Fibroblast of the aortic adventitia (primary cell): ENCODE measurements at places on chromosomes 5 and 9.

GRCh38 chr5:159402311-159402710 lies 72.0 kb upstream of the IL12B start:
- DNase-seq, result no peak

GRCh38 chr5:71907608-71908145 lies 188.6 kb downstream of the CARTPT start:
- no peak for DNase-seq

DNA sequence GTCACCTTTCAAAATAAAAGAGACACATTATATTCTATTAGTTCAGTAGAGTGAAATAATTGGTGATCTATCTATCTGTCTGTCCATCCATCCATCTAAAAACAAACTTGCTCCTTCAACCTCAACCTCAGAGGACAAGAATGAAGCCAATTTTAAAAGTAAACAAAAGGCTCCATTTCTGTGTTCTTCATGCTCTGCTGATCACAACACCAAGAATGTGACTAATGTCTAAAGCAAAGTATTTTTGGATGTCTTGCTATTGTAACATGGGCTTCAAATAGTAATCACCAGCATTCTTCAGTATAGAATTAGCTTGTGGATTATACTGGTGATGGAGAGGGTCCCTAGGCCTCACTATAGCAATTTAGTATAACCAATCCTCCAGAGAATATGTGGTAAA lies 1304.4 kb downstream of the MAT2B start:
- no peak for DNase-seq

- DNase-seq, result no peak
Measured at GRCh38 chr9:3696368-3696767, 170.6 kb upstream of the RFX3 start.

GRCh38 chr9:112337547-112337946 lies 4.1 kb upstream of the PTBP3 start:
- no peak for DNase-seq

GRCh38 chr5:78573318-78573717 lies 75.3 kb downstream of the LHFPL2 start:
- DNase-seq, result no peak

GRCh38 chr5:95923918-95924544 lies 37.6 kb downstream of the ELL2 start:
- DNase-seq, result no peak

- no peak for DNase-seq
Measured at GRCh38 chr9:32741706-32742105, 41.6 kb upstream of the TMEM215 start.

- no peak for DNase-seq
Measured at GRCh38 chr9:96051423-96051822, 175.9 kb downstream of the ERCC6L2 start.

GRCh38 chr9:34025062-34025461 lies 23.6 kb downstream of the UBAP2 start:
- peak; percentile 66 for DNase-seq

DNA sequence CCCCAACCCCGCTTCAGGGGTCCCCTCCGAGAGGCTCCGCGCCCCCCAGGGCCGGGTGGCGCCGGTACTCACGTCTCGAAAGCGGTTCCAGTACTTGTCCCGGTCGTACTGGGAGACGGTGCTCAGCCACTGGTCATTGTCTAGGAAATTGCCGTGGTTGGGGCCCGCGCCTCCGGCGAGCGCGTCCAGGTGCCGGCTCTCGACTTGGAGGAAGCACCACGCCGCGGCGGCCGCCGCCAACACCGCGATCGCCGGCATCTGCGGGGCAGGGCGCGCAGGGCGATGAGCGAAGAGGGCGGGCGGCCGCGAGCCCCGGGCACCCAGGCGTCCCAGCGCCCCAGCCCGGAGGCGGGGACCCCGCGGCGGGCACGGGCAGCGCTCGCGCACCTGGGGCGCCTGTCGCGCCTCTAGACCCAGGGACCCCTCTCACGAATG lies 808 bp downstream of the SPOCK1 start:
- peak; percentile 32 for DNase-seq

DNA sequence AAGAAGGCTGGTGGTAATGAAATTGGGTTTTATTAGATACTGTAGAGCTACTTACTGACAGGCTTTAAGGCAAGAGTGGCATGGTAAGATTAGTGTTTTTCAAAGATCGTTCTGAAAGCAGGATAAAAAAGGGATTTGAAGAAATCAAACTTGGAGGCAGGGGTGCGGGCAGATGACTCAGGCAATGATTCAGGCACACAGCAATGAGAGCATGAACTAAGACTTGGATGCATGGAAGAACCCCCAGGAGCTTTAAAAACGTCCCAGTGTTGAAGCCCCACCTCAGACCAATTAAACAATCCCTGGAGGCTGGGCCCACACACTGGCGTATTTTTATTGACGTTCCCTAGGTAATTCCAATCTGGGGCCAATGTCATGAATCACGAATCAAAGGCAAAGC lies 102.5 kb downstream of the SREK1 start:
- peak; percentile 31 for DNase-seq

GRCh38 chr5:113152380-113152740 lies 175.8 kb downstream of the DCP2 start:
- no peak for DNase-seq

DNA sequence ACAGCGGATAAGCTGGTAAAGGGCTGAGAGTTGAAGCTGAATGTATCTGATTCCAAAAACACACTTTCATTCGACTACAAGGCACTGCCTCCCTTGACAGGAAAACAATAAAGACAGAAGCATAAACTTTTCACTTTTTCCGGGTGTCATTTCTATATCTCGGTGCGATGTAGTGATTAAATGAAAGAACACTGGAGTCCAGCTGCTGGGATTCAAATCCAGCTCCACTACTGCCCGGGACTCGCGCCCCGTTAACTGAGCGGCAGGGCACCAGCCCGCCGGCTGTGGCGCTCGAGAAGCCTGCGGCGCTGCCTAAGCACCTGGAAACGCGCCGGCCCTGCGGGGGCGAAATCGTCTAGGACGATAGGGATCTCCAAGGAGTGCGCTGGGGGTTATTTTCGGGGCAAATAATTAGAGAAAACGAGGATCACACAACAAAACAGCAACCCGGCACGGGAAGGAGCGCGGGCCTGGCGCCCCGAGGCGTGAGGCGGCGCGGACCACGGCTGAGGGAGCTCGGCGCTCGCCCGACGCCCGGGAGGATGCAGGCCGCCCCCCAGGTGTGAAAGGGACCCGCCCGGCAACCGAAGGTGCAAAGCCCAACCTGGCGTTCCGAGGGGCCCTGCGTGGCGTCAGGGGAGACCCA lies 837 bp downstream of the UIMC1 start:
- DNase-seq, result peak; percentile 54

DNA sequence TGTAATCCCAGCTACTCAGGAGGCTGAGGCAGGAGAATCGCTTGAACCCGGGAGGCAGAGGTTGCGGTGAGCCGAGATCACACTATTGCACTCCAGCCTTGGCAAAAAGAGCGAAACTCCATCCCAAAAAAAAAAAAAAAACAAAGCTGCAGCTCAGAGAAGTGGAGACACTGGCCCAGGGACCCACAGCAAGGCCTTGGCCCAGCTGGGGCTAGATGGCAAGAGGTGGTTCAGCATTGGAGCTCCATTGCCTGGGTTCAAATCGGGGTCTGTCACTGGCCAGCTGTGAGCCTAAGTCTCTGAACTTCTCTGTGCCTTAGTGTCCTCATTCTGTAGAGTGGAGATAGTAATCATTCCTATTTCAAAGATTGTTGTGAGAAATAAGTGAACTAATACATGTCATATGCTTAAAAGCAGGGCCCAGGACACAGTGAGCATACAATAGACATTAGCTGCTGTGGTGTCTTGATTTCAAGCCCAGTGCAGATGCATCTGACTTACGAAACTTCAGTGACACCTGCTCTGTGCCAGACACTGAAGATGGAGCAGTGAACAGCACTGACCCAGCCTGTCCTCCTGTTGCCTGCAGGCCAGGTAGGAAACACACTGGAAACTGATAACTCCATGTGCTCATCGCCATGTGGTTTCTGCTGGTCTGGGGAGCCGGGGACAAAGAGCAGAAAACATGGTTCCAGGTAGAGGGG lies 127.7 kb downstream of the C9orf50 start:
- DNase-seq, result no peak

GRCh38 chr5:158478139-158478538 lies 619.2 kb upstream of the CLINT1 start:
- no peak for DNase-seq

DNA sequence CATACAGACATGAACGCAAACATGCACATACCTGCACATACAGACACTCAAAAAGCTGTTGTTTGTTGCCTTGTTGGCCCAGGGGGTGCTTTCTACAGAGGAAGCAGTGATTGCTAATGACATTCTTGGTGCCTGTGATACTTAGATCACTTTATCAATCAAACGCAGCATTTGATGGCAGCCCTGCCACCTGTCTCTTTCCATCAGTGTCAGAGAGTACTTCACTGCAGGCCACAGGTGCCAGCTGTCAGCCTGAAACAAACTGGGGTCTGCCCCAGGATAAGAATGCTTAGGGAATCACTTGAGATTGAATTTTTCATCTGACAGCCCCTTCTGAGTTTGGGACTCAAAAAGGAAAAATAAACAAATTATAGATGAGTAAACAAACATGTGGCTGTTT lies 388.9 kb upstream of the SGCD start:
- no peak for DNase-seq

GRCh38 chr9:137358126-137358525 lies 56.1 kb upstream of the NRARP start:
- no peak for DNase-seq

- no peak for DNase-seq
Measured at GRCh38 chr5:1515921-1516571, 7.7 kb downstream of the LPCAT1 start.

GRCh38 chr9:97697837-97698236 lies 697 bp upstream of the XPA start:
- no peak for DNase-seq

DNA sequence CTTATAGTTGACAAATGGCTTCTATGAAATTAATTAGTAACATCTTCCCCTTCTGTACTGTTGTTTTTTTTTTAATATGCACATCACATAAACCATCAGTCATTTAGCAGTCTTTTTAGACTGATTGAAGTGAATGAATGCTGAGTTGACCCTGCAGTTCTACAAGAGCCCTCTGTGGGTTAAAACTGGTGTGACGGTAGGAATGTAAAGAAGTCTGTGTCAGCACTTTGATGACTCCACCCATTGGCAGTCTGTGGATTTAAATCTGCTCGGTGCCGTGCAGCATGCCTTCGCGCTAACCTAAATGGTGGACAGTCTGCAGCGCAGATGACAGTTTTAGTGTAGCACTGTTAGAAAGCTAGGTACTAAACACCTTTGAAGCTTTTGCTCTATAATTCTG lies 3.1 kb downstream of the GTF3C4 start:
- DNase-seq, result peak; percentile 59

DNA sequence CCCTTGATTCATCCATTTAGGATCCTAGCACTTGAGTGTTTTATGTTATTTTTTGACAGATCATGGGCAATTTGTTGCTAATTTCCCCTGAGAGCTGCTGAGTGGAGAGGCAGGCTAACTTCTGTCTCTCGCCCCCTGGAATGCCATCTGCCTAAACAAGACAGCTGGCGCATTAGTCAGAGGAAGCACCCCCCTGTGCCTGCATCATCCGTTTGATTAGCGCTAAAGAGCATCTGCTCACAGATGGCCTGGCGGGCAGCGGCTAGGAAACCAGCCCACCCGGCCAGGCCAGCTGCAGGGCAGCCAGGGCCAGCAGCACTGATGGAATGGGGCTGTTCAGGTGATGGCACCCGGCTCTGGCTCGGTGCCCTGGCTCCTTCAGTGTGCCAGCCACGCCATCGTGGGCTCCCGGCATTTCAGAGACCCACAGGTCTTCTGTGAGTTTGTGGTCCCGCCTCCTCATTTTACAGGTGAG lies 22.9 kb upstream of the ASS1 start:
- no peak for DNase-seq

GRCh38 chr9:107584944-107585343 lies 95.4 kb upstream of the KLF4 start:
- no peak for DNase-seq

DNA sequence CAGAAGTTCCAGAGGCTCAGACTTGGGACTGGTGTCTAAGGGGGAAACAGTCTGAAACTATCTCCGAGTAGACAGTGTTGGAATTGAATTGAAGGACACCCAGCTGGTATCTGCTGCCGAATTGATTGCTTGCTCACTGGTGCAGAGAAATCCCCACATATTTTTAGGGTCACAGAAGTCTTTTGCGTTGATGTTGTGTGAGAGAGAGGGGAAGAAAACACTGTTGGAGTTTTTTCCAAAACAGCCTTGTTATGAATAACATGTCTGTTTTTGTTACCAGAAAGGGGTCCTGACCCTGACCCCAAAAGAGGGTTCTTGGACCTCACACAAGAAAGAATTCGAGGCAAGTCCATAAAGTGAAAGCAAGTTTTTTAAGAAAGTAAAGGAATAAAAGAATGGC lies 81.3 kb downstream of the ALDH7A1 start:
- DNase-seq, result no peak

- peak; percentile 65 for DNase-seq
Measured at GRCh38 chr5:127820910-127821553, 117.8 kb downstream of the CCDC192 start.

- DNase-seq, result no peak
Measured at GRCh38 chr5:1547655-1548054, 23.9 kb upstream of the LPCAT1 start.

DNA sequence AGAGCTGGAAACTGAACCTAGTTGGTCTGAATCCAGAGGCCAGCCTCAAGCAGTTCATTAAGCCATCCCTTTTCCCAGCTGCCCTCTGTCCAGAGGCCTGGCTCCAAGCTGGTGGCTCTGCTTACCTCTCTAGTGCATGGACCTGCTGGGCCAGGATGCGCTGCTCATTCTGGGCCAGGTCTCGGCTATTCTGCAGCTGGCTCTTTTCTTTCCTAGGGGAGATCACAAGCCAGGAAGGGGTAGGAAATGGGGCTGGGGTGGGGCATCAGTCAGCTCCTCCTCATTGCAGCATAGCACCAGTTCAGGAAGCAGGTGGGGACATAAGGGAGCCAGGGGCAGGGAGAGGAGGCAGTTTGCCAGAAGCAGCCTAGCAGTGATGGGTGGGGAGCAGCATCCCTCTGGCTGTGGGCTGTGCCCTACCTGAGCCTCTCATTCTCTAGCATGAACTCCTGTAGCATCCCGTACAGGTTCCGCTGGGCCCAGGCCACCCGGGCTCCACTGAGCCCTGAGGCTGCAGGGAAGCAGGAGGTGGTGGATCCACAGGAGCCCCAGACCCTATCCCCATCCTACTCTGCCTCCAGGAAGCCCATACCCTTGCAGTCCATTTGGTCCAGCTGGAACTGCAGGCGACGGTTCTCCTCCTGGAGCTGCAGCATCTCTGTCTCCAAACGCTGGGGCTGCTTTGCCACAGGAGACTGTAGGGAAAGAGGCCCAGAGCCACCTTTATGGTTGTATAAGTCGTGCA lies 5.2 kb downstream of the KIF12 start:
- no peak for DNase-seq

GRCh38 chr5:61465066-61465465 lies 133.0 kb downstream of the ZSWIM6 start:
- DNase-seq, result no peak

DNA sequence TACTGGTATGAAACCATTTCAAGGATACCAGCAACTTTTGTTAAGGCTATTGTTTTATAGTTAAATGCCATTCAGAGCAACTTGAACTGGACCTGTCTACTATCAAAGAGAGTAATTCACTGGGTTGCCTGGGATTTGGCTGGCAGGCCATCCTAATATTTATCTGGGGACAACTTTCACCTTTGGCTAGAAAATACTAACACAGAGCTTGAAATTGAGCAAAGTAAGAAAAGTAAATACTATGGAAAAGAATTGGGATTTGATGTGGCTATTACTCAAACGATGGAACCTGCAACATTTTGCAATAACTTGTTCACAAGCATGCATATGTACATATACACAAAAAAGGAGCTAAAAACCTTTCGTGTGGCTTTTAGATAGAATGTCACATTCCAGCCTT lies 191.3 kb downstream of the DENND1A start:
- no peak for DNase-seq

- DNase-seq, result peak; percentile 81
Measured at GRCh38 chr5:83368319-83368718, 103.2 kb upstream of the VCAN start.
